Motor neuron (in vitro differentiated cells): ENCODE measurements at places on chromosomes 2 and 18. TPM values are rescaled to one million over a fixed set of nuclear protein-coding genes. Genes with fewer than 3 reads are reported as not detected.

- no peak for ATAC-seq
These were observed 10.5 kb upstream of the B3GNT7 start for GRCh38 chr2:231384970-231385369.

GRB14 gene
- 0.56 and 0.97 TPM in 2 replicates for total RNA-seq

AQP12A gene
- not detected in 2 replicates for total RNA-seq

RUFY4 gene
- 0.05 and 0.21 TPM in 2 replicates for total RNA-seq

ASXL2 gene
- total RNA-seq: 10.6 and 16.2 TPM in 2 replicates

TMEM178A gene
- 95.6 and 97.7 TPM in 2 replicates for total RNA-seq

GRCh38 chr2:88837511-88838160 is 146.2 kb downstream of the RPIA start:
- no peak for ATAC-seq

- peak; percentile 91 for ATAC-seq
These were observed 19.1 kb downstream of the CAPG start for GRCh38 chr2:85390941-85391669.

DNA sequence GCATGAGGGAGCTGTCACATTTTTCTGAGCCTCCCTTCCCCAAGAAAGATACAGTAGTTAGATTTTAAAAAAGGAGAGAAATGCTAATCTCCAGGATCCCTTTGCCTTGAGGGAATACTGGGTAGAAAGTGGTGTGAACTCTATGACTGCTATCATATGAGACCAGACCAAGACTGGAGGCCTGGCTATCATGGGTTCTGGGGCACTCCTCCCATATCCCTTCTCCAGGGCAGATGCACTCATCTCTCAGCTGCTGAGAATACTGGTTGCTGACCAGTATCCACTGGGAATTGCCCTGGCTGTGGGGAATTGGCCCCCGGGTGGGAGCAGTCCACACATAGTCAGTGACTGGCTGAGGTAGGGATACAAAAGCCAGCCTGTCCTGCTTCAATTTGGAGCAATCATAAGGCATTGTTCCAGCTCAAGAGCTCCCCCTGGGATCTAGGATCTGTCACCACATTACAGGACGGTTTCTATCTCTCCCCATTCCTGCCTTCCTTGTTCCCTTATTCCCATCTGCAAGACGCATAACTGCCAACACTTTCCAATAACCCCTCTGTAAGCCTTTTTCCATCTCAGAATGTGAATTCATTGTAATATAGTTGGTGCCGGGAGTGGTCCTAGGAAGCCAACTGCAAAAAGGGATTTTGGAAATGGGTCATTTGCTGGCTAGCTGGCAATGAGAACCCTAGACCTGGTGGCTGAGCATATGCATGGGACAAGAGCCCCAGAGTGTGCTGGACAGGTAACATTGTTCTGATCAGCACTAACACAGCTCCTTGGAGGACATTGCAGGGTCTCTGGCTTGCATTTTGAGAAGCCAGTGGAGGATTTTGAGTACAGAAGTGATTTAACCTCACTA is 35.4 kb upstream of the REEP1 start:
- ATAC-seq: peak; percentile 67

GRCh38 chr2:67604360-67604759 is 207.2 kb downstream of the ETAA1 start:
- ATAC-seq: no peak

DNA sequence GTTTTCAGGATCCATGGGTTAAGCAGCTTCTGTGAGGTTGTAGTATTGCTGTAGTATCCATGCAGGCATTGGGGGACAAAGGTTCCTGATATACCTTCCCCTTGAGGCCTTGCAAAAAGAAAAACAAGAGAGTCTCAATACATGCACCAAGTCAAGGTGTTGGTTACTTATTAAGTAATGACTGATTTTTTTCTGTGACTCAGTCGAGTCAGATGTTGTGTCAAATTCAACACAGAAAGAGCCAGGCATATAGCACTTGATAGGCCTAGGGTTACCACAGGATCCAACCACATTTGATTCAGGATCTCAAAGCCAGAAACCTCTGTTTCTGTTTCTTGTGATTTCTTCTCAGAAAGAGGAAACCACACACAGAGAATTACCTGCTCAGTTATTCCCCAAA is 24.9 kb upstream of the CD8A start:
- ATAC-seq: no peak

DNA sequence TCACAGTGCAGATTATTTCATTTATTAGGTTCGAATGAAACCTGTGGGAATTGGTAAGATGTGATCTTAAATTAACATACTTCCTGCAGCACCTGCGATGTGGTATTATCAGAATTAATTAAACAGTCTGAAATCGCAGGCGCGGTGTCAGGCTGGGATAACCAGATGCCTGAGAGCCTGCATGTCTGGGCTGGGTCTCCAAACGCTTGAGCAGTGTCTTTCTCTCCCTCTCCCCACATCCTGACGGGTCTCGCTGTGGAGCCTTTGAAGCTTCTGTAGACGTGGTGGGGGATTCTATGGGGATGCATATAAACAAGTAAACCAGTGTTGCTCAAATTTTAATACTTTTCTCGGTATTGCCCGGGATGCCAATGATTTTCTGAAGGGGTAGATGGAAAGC is 366.2 kb upstream of the SPRED2 start:
- ATAC-seq: peak; percentile 26

DNA sequence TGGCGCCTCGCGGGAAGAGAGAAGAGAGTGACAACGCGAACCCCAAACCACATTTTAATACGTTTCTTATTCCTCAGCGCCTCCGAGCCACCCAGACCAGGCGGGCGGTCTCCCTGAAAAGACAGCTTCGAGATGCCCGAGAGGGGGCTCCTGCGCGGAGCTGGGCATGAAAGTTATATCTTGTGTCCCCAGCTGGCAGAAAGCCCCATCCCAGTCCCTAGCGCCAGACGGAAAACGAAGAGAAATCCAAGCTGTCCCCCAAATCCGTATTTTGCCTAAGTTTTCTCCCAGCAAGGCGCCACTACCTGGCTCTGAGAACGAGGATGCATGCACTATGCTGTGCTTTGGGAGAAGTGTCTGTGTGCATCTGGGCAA is 797 bp downstream of the NXPH2 start:
- ATAC-seq: no peak

- ATAC-seq: no peak
These were observed 70.6 kb downstream of the MBP start for GRCh38 chr18:77061946-77062517.

GRCh38 chr2:200847939-200848338 is 16.5 kb downstream of the CLK1 start:
- ATAC-seq: no peak

TMEM200C gene
- total RNA-seq: 7.5 and 8.4 TPM in 2 replicates

MOB1A gene
- 26.8 and 28.2 TPM in 2 replicates for total RNA-seq

DNA sequence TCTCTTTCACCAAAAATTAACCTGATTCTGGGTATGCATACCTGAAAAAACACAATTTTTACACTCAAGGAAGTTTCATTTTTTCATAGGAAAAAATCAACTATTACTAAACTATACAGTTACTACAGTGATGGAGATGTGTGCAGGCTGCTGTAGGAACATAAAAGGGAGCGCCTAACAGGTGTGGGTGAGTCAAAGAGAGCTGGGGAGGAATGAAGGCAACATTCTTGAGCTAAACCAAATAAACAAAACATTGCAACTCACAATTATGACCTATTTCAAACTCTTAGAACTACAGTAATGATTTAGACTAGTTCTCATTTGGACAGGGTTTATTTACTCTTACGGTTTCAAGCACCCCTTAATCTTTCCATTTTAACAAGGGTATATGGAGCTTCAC is 13.4 kb upstream of the CLASP1 start:
- no peak for ATAC-seq

DNA sequence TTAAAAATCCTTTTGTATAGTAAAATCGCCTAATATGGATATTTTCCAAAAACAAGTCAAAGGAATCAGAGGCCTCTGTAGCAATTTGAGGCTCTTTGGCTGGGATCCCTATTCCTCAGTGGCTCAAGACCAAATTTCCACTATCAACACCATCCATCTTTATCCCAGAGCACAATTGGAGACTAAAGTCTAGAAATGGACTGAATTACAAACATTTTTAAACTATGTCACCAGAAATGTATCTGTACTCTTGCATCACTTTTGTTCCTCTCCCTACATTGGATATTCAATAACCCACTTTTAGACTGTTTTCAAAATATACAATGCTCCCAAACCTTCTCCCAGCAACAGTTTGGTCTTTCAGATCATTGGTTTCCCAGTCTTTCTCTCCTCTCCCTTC is 140.4 kb upstream of the KLHL29 start:
- ATAC-seq: no peak

CAD gene
- total RNA-seq: 38.9 and 41.2 TPM in 2 replicates

AKAIN1 gene
- not detected in 2 replicates for total RNA-seq

DNA sequence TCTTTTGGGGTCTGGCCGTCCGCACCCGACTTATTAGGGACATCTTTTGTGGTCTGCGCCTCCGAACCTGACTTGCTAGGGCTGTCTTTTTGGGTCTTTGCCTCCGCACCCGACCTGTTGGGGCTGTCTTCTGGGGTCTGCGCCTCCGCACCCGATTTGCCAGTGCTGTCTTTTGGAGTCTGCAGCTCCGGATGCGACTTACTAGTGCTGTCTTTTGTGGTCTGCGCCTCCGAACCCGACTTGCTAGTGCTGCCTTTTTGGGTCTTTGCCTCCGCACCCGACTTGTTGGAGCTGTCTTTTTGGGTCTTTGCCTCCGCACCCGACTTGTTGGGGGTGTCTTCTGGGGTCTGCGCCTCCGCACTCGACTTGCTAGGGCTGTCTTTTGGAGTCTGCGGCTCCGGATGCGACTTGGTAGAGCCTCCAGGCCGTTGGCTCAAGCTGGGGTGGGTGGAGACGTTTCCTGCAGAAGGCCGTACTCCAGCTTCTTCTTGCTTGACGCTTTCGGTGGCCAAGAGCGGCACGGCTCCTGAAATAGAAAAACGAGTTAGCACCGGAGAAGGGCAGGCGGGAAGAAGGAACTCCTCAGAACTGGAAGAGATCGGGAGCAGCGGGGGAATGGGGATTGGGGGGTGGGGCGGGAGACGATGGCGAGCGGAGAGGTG is 498 bp downstream of the TGOLN2 start:
- peak; percentile 55 for ATAC-seq

NEURL3 gene
- total RNA-seq: 0.13 TPM in 1 of 2 replicates, not detected in the other

CCDC74A gene
- 14.4 and 16.0 TPM in 2 replicates for total RNA-seq

DNA sequence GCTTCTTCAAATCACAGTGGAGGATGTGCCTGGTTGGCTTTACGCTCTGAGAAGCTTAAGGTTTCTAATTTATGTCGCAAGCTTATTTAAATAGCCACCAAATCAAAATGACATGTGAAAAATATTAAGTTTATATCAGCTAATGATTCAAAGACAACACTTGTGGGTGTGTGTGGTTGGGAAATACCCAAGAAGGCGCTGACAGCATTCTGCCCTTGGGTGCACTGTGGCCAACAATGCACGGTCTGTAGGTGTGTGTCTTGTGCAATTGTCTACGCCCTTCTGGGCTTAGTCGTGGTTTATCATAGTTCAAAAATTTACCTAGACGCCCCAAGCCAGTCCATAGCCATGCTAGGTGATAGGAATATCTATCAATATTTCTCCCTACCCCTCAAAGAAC is 60.9 kb downstream of the KCTD1 start:
- ATAC-seq: no peak

ICOS gene
- total RNA-seq: not detected in 2 replicates

DNA sequence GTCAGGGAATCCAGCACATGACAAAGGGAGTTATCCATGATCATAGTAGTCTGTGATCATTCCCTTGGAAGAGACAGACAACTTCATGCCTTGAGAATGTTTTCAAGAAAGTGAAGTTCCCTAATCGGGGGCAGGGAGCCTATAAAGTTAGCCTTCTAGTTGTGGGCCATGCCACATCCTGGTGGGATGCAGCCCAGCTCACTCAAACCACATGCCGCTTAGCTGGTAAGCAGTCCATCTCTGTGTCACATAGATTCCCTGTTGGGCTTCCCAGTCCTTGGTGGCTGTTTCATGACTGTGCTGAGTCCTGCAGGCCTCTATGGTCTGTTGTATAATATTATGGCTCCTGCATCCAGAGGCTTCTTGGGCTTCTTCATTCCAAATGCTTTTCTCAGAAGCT is 11.4 kb upstream of the ARHGAP25 start:
- no peak for ATAC-seq

DNA sequence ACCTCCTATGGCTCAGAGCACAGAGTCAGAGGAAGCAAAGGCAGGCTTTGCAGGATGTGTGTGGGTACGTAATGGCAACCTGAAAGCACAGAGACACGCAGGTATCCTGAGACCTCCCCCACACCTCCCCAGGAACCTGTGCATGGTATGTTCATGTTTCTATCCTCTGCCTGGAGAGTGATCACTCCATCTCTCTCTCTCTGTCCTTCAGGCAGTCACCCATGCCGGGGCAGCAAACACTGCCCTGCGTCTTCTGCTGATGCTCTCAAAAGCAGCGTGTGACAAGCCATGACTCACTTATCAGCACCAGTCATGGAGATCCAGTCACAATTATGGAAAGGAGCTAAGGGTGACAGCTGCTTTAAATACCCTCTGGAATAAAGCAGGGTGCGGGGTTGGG is 52.7 kb downstream of the PDCL3 start:
- no peak for ATAC-seq

PTPN2 gene
- 45.0 and 48.9 TPM in 2 replicates for total RNA-seq

TSGA10 gene
- total RNA-seq: 9.1 and 10.6 TPM in 2 replicates

VWA3B gene
- total RNA-seq: 0.17 and 0.46 TPM in 2 replicates

ZSWIM2 gene
- total RNA-seq: not detected in 2 replicates

DNA sequence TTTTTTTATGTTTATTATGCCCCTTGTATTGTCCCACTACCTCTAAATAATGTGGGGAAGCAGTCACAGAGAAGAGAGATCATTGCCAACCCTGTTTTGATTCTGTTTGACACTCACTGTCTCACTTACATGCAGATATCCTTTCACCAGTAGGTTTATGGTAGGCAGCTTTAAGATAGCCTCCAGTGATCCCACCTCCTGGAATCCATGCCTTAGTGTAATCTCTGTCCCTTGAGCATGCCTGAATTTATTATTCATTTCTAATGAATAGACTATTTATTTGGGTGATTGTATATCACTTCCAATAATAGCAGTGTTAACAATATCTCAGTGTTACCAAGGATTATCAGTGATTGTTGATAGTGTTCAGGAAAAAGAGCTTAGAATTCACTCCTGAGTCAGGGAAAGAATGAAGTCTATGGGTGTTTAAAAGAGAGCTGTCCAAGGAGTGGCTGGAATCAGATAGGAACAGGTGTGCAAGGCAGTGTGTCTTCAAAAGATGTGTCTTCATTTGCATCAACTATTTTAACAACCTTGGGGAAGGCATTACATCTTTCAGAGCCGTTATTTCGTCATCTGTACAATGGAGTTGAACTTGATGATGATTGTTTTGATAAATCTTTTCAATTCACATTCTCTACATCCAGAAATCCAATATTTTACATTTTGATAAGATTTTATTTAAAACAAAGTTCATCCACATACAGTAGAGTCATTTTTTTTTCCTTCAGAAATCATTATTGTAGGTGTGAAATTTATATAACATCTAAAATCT is 31.9 kb downstream of the PKP4 start:
- no peak for ATAC-seq

GRCh38 chr18:21293479-21293878 is 51.4 kb downstream of the GREB1L start:
- no peak for ATAC-seq

KCNF1 gene
- total RNA-seq: 0.34 and 0.35 TPM in 2 replicates

- ATAC-seq: no peak
These were observed 27.2 kb downstream of the ATP8B1 start for GRCh38 chr18:57775937-57776336.

BOLA3 gene
- 44.5 and 47.6 TPM in 2 replicates for total RNA-seq
